ENCODE measurements at places on chromosomes 2 and 18.

DNA sequence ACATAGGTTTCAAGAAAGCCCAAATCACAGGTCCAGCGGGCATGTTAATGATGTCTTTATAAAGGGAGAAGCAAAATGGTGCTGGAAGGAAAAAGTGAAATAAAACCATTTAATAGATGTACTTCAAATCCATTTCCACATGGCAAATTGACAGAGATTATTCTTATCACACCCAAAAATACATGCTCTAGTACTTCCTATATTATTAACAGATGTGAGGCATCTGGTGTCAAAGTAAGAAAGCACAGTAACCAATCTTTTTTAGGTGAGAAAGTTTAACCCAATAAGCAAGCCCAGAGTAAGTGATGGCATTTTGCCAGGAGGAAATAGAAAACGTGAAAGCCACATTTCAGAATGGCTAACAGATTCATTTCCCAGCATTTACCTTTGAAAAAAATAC lies 128.0 kb downstream of the ABCA12 start:
- DNase-seq: no peak

DNA sequence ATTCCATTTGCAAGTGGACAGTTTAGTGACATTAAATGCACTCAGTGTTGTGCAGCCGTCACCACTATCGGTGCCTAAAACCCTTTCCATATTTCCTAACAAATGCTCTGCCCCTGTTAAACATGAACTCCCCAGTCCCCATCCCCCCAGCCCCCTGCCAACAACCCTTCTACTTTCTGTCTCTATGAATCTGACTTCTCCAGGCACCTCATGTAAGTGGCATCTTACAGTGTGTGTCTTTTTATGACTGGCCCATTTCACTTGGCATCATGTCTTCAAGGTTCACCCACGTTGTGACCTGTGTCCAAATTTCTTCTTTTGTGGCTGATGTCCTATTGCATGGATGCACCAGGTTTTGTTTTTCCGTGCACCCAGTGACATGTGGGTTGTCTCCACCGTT lies 140.9 kb upstream of the GPC1 start:
- DNase-seq: no peak

GRCh38 chr18:70423120-70423519 lies 134.3 kb downstream of the SOCS6 start:
- no peak for DNase-seq

- no peak for DNase-seq
These were observed 309.0 kb downstream of the RDH14 start for GRCh38 chr2:18251486-18251885.

GRCh38 chr2:168490946-168491605 lies 35.0 kb downstream of the CERS6 start:
- DNase-seq: peak; percentile 21

Data from stimulated activated CD4-positive, alpha-beta T cell treated with anti-CD3 and anti-CD28 coated beads, Interleukin-2, amount 100 ng/mL, for 24 hours (primary cell).